Stimulated activated CD8-positive, alpha-beta memory T cell treated with anti-CD3 and anti-CD28 coated beads, Interleukin-4, amount 100 ng/mL, for 1 hour (primary cell): ENCODE measurements at places on chromosomes 12 and 14.

DNA sequence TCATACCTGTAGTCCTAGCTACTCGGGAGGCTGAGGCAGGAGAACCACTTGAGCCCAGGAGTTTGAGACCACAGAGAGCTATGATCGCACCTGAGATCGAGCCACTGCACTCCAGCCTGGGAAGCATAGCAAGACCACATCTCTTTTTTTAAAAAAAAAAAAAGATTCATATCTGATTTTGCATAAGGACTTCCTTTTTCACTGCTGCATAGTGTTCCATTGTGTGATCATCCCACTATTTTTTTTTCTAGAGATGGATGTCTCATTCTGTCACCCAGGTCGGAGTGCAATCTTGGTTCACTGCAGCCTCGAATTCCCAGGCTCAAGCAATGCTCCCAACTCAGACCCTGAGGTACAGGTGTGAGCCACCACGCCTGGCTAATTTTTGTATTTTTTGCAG lies 50.4 kb downstream of the PHETA1 start:
- no peak for DNase-seq

DNA sequence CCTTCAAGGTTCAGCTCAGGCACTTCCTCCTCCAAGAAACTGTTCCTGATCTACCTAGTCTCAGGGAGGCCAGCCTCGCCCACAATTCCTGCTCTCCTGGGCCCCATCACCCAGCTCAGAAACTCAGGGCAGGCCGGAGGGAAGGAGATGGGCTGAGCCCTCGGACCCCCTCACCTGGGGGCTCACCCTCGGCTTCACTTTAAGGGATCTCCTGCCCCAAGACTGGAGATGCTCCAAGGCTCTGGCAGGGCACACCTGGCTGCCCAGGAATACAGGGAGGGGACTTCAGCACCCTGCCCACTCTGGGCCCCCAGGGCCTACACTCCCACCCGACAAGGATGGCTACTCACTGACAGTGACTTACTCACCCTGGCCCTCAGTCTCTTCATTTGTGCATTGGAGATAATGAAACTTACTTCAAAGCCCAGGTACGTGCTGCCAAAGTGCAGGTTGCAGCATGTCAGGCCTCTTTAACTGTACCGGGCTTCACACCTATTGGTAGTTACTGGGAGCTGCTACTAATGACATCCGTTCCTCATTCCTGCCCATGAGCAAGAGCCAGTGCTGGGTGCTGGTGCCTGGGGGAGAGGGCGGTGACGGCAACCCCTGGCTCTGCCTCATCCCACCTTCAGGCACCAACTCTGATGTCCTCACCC lies 21.0 kb upstream of the PPP1R13B start:
- no peak for DNase-seq

DNA sequence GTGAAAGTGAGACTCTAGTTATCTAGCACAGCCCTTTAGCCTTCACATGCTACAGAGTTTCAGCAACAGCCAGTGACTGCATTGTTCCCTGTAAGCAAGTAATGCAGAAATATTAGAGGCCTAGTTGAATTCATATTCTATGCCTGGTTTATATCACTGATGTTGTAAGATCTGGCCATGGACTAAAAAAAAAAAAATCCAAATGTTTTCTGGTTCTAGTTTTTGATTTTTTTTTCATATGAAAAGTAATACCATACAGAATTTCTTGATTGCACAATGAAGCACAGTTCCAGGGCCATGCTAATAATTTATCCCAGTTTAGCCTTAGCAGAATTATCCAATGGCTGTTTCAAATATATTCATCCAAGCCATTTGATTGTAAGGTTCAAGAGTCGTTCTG lies 341.5 kb upstream of the DDHD1 start:
- no peak for DNase-seq

- DNase-seq, result no peak
Measured at GRCh38 chr14:77000340-77001270, 27.9 kb downstream of the IRF2BPL start.

GRCh38 chr12:64998371-64999147 lies 122.5 kb downstream of the WIF1 start:
- no peak for DNase-seq
